ENCODE measurements at places on chromosomes 6 and 20.

- no peak for DNase-seq
These were observed 151.2 kb upstream of the BEND3 start for GRCh38 chr6:107266563-107266962.

- DNase-seq: no peak
These were observed 19.4 kb downstream of the VEGFA start for GRCh38 chr6:43789447-43789846.

- DNase-seq: no peak
These were observed 30.5 kb downstream of the MDGA1 start for GRCh38 chr6:37667050-37667814.

DNA sequence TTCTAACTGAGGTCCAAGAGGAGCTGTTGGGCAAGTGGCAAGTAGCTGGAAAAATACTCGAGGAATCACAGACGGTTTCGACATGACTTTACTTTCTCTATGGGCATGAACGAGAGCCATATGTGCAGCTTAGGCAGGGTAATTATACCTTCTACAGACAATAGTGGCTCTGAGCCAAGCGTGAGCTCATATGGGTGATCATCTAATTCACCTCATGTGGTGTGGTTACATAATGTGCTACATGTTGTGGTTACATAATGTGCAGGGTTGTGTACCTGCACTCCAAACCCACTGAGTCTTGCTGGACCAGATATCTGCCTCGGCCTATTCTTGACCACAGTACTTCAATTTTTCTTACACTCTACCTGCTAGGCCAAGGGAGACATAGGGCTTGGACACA, 771.7 kb upstream of the EYS start:
- no peak for DNase-seq

DNA sequence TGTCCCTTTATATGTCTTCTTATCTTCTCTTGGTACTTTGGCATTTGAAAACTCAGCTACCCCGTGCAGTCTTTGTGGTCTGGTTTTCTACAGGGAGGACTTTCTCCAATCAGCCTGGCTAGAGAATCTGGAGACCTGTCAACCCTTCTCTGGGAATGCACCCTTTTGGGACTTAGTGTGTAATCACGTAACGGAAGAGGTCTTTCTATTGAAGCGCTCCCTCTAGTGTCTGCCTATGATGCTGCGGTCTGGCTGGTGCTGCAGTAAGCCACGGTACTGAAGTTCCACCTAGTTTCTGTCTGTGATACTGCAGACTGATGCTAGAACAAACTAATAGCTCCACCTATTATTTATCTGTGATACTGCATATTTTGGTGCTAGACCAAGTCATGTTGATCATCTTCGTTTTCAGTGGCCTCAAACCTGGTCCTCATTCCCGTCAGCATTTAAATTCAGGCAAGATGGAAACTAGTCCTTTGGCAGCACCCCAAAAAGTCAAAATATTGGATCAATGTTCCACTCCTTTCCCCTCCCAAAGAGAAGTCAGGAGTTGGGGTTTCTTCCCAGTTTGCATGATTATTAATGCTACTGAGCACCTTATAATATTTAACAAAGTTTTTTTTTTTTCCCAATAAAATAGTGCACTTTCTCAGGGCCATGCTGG, 12.5 kb upstream of the SIRPB2 start:
- peak; percentile 84 for DNase-seq

GRCh38 chr6:170253226-170253909, 37.5 kb downstream of the DLL1 start:
- no peak for DNase-seq

DNA sequence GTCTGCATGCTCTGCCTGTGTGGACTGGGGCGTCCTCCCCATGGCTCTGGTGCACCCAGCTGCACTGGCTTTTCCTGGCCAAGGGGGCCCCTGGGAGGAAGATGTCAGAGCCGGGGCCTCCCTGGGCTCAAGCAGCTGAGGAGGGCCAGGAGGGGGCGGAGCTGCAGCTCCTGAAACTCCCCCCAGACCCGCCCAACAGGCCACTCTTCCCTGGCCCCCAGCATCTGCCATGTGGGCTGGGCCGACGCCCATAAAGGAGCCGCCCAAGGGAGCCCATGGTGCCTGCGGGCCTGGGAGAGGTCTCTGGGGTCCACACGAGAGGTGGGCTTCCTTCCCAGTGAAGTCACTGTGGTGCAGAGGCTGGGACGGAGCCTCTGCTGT, 4.0 kb downstream of the RBBP8NL start:
- DNase-seq: no peak

GRCh38 chr20:46987001-46987400, 92.4 kb downstream of the EYA2 start:
- no peak for DNase-seq

DNA sequence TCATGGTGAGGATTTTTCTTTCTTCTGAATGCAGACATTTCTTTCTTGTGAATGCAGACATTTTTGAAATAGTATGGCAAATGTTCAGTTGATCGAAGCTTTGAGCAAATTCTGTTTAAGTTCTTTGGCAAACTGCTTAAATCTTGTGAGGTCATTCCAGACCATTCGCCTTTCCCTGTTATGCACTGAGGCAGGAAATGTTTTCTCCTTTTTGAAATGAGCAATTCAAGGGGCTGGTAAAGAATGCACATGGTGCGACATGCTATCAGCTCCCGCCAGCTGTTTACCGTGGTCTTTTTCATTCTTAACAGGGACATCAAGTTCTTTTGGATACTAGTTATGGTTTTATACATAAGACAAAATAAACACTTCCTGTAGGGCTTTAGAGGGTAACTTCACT, 112.0 kb upstream of the CCN2 start:
- DNase-seq: no peak

- no peak for DNase-seq
These were observed 20.8 kb downstream of the TULP4 start for GRCh38 chr6:158333094-158333493.

DNA sequence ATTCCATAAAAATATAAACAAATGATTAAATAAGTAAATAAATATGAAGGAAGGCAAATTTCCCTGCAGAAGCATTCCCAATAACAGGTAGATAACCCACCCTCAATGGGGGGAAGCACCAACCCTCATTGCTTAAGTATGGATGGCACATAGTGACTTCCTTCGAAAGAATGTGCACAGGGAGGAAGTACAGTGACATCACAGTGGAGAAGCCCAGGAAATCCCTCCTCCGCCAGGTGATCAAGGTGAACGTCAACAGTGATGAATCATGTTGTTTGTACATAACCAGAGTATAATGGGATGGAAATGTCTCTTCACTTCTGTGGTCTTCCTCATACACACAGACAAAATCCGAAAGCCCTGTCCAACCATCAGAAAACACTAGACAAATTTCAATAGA, 267.9 kb downstream of the THBS2 start:
- no peak for DNase-seq

- no peak for DNase-seq
These were observed 197.3 kb upstream of the NT5E start for GRCh38 chr6:85252552-85252951.

- DNase-seq: no peak
These were observed 21.8 kb upstream of the LRRN4 start for GRCh38 chr20:6075428-6076219.

DNA sequence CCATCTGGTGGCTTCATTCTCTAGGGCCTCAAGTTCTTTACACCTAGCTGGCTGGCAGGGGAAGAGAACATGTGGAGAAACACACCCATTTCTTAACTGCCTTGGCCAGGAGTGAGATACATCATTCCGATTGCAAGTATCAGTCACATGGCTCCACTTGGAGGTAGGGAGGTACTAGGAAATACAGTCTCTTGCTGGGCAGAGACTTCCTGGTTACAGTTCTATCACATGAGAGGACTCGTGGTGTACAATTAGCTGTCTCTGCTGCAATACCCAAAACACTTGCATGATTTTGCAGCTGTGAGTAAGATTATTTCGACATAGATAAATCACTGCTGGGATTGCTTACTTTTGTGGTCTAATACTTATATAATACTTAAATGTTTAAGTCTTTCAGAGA, 51.1 kb downstream of the GTF2H5 start:
- DNase-seq: no peak

GRCh38 chr6:116695401-116695800, 14.4 kb downstream of the KPNA5 start:
- DNase-seq: peak; percentile 27

GRCh38 chr6:116405138-116405537, 34.4 kb downstream of the DSE start:
- no peak for DNase-seq
